Melanocyte of skin (primary cell): ENCODE measurements at places on chromosomes 4 and X. TPM values are rescaled to one million over a fixed set of nuclear protein-coding genes. Genes with fewer than 3 reads are reported as not detected.

PDZD4 gene
- 1.00 and 1.4 TPM in 2 replicates for total RNA-seq

LNX1 gene
- total RNA-seq: not detected in 2 replicates

CTAG1A gene
- not detected in 2 replicates for total RNA-seq

NLRP2B gene
- total RNA-seq: not detected in 2 replicates

DNAAF6 gene
- total RNA-seq: not detected in 2 replicates

TLR3 gene
- total RNA-seq: 21.8 and 29.9 TPM in 2 replicates

XAGE2 gene
- not detected in 2 replicates for total RNA-seq

VCX3A gene
- not detected in 2 replicates for total RNA-seq
